ENCODE measurements at places on chromosomes 5 and 9. TPM values are rescaled to one million over a fixed set of nuclear protein-coding genes. Genes with fewer than 3 reads are reported as not detected.

DNA sequence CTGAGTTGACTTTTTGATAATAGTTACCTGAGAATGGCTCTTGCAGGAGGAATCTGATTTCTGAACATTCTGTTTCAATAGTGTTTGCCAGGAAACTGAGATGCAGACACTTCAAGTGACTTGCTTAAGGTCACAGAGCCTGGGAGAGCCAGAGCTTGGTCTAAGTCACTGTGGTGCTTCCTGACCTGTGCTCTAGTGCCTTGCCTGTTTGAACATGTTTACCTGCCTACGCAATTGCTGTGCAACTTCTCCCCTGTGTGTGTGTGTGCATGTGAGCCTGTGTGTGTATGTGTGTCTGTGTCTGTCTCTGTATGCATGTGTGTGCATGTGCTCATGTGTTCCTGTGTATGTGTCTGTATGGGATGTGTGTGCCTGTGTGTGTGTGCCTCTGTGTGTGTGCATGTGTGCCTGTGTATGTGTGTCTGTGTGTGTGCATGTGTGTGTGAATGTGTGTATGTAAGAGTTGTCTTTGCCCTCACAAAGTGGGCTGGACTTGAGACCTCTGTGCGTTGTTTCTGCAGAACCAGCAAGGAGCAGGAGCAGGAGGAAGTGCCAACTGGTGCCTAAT lies 185.8 kb downstream of the GADD45G start:
- DNase-seq = no peak

DNA sequence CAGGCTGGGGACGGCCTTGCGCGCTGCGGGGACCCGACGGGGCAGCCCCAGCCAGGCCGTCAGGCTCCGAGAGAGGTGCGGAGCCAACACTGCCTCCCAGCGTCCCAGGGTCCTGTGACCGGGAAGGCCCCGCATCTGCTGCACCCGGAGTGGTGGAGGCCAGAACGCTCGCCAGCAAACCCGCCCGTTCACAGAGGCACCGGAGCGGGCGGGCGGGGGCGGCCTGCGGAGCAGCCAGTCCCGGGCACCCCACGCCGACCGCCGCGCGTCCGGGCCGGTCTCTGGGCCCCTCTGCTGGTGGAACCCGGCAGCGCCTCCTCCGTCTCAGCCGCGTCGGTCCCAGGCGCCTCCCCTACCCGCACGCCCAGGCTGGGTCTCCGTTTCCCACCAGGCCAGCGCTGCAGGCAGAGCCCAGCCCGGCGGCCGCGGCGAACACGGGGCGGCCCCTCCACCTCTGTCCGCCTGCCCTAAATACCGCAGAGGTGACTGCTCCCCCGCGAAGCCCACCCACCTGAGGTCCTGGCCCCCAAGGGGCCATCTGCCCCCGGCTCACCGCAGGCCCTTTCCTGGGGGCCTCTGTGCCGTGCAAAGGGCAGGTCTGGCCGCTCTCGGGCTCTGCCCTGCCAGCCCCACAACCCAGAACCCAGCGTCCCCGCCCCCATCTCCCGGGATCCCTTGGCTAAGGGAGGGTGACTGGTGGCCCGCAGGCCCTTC lies 15.9 kb downstream of the EXD3 start:
- DNase-seq = peak; percentile 78

- DNase-seq = no peak
These were observed 286.8 kb downstream of the SPATA31D1 start for GRCh38 chr9:82275258-82275927.

DNA sequence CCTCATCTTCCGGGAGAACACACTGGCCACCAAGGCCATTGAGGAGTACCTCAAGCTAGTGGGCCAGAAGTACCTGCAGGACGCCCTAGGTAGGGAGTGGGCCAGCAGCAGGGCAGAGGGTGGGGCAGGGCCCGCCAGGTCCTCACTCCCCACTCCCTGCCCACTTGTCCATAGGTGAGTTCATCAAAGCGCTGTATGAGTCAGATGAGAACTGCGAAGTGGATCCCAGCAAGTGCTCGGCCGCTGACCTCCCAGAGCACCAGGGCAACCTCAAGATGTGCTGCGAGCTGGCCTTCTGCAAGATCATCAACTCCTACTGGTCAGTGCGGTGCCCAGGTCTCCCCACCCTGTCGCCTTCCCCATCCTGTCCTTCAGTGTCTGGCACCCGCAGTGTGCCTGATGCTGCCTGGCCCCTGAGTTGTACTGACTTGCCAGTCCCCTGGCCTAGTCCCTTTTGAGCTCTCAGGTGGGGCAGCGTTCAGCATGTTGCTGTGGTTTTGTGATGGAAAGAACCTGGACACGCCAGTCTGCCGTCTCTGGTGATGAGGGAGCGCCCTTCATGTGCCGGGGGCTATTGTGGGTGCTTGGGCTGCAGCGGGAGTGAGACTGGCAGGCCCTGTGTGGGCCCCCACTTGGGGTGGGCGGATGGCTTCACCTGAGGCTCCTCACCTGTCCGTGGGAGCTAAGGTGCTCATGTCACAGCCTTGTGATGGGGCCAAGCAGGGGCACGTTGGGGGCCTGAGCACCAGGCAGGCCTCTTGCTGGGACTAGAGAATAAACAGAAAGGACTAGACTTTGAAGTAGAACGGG lies 112.3 kb downstream of the DAB2IP start:
- no peak for DNase-seq

- no peak for DNase-seq
These were observed 338.5 kb downstream of the PLK2 start for GRCh38 chr5:58121391-58121790.

DNA sequence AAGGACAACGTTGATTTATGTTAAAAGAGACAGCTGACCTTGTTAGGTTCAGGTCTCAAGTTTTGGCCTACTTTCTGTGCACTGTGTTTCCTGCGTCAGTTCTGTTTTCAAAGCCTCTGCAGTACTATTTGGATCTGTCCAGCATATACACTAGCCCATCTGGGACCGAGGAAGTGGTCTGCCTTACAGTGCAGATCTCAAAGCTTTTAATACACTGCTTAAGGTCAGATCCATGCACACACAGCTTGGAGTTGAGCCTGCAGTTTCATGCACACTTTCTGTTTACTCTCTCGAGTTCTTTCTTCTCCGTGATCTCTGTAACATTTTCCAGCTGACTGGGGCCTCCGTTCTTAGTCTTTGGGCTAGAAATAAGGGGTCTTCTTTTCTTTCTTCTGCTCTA lies 24.1 kb downstream of the CARTPT start:
- no peak for DNase-seq

GRCh38 chr5:122400341-122400740 lies 88.3 kb downstream of the SNCAIP start:
- DNase-seq = no peak

GRCh38 chr5:68368311-68369022 lies 152.9 kb downstream of the PIK3R1 start:
- no peak for DNase-seq

The ZNF366 gene
- not detected for total RNA-seq

The TPM2 gene
- total RNA-seq = 12.0 TPM

The SLC34A1 gene
- total RNA-seq = 2.0 TPM
